Stimulated activated CD8-positive, alpha-beta memory T cell treated with anti-CD3 and anti-CD28 coated beads, Interleukin-4, amount 100 ng/mL, for 1 hour (primary cell): ENCODE measurements at places on chromosomes 6 and 20.

DNA sequence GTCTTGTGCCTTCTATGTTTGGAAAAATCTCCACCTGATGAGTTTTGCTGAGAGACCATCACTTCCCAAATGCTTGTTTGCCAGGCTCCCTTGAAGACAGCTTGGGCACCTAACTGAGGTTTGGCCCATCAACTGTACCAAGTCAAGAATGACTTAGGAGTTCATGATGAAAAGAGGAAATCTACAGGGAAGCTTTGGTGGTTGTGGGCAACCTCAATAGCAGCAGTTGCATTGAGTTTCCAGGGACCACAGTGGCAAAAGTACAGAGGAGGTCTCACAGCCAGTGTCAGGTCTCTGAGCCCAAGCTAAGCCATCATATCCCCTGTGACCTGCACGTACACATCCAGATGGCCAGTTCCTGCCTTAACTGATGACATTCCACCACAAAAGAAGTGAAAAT, 49.7 kb upstream of the PHACTR1 start:
- DNase-seq, result no peak

DNA sequence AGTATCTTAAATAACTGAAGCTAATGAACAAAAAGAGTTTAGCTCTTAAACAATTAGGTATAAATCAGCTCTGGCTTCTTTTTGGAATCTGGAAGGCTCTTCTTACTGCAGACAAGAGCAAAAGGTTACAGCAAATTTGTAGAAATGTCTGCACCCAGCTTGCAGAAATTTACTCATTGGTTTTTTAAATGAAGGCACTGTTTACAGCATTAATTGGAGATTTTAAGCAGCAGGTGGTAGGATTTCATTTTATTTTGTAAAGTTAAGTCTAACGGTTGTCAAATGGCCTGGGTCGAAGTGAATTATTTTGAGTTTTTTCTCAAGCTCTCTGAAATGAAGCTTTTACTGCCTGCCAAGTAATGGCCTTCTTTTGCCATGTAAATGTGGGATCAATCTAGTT, 102.1 kb downstream of the NRSN1 start:
- no peak for DNase-seq

DNA sequence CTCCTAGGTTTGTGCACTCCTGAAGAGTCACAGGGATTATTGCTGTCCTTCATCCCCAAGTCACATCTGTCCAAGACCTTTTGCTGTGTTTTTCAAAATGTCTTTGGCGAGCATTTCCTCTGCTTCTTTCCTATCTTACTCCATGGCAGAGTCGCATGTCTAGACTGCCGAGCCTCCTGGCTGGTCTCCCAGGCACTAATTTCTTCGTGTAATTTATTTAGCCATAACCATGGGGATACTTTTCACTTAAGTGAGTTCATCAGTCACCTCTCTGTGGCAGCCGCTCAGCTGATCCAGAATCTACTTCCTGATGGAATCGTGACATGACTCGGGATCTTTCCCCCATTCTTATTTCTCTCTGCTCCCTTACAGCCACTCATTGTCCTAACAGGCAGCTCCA, 25.8 kb downstream of the ADGRF5 start:
- no peak for DNase-seq

DNA sequence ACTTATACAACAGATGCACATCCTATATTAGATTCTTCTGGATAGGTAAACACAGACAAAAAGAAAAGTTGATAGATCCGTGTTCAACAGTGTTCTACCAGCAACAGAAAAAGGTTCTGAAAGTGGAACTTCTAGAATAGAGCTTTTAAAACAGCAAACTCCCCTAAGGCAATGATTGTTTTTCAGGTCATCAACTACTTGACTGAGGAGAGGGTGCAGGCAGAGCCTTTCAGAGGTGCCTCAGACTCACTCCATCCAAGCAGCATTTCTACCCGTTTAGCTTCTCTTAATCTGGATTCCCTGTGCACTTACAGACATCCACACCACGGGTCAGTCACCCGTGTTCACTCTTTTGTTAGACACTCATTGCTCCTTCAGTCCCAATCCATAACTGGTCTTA, 28.9 kb downstream of the FYN start:
- DNase-seq, result no peak

- no peak for DNase-seq
Observed at GRCh38 chr6:30743099-30744053, 889 bp upstream of the FLOT1 start.

GRCh38 chr6:34819571-34820480, 27.9 kb downstream of the BLTP3A start:
- DNase-seq, result no peak

DNA sequence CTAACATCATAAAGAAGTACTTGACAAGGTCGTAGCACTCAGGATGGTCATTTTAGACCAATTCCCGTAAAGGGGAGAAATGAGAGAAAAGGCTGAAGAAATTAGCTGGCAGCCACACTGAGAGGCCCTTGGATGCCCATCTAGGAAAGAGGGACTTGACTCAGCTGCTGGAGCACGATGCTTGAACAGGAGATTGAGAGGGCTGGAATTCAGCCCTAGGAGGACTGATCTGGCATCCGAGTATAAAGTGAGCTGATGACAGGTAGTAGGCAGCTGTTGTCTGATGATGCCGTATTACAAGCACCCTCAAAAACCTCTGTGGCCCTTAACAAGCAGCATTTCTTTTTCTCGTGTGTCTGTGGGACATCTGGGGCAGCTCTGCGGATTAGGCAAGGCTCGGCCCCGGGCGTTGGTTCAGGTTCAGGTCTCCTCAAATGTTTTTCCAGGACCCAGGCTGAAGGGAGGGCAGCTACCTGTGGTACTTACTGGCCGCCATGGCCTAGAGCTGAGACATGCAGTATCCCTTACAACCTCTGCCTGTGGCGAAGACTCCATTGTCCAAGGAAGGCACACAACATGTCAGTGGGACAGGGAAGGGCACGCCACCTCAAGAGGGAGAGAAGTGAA, 219.6 kb upstream of the SNX9 start:
- no peak for DNase-seq

GRCh38 chr20:34532320-34532719, 16.1 kb downstream of the DYNLRB1 start:
- no peak for DNase-seq

DNA sequence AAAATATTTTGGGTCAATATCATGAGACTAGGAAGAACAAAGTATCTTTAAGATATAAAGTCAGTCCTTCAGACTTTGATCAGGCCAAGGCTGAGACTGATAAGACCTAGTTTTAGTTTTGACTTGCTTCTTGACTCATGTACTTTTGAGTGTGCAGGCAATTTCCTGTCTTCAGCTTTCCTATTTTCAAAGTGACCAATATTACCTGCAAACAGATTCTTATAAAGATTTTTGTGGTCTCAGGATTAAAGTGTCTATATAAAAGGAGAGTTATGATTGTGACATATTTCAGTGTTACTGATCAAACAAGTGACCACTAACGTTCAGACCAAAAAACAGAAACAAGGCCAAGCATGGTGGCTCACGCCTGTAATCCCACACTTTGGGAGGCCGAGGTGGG, 36.0 kb upstream of the AKIRIN2 start:
- DNase-seq, result no peak

- no peak for DNase-seq
Observed at GRCh38 chr6:167146135-167146534, 11.6 kb downstream of the GPR31 start.

DNA sequence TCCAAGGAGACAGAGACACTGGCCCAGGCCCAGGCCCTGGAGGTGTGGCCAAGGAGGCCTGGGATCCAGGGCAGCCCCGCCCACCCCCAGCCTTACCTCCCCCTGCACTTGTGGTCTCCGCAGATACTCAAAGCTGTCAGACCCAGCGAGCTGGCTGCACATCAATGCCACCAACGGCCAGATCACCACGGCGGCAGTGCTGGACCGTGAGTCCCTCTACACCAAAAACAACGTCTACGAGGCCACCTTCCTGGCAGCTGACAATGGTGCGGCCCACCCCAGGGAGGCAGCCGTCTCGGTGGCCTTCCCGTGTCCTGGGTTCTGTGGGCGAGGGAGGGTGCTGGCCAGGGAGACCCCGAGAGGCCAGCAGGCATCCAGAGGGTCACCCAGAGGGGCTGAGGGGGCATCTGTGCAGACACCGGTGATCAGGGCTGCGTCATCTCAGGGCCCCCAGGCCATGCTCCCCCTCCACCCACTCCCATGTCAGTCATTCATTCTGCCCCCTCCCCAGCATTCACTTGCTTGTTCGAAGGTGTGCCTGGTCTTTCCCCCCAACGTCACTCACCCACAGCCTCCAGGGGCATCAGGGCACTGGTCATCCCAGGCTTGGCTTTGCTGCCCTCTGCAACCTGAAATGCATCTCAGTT, 141.3 kb downstream of the TAF4 start:
- DNase-seq, result no peak

- DNase-seq, result no peak
Observed at GRCh38 chr20:40954521-40955165, 74.0 kb upstream of the TOP1 start.

- DNase-seq, result no peak
Observed at GRCh38 chr20:58179083-58179431, 49.4 kb downstream of the ANKRD60 start.

DNA sequence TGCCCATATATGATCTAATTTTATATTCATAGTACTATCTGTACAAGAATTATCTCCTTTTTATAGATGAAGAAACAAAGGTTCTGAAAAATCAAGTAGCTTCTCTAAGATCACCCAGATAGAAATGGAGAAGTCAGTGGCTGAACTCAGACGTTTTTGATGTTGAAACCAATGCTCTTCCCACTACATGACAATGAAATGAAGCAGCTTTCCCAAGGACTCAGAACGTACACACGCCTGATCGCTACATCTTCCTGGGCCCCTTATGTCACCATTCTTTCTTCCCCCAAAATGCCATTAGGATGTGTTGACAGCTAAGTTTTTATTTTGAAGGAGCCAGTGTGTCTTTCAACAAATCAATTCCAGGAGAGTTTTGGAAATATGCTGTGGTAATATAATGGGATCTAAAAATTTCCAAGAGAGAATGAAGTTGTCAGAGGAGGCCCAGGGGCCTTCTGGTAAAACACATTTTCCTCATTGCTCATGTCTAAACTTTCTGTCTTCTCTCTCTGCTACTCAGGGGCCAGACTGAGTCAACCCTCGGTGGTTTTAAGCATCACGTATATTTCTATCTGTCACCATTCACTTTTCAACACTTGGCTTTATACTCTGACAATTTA, 98.1 kb upstream of the COL21A1 start:
- no peak for DNase-seq

GRCh38 chr6:42257063-42257462, 39.4 kb upstream of the MRPS10 start:
- no peak for DNase-seq

DNA sequence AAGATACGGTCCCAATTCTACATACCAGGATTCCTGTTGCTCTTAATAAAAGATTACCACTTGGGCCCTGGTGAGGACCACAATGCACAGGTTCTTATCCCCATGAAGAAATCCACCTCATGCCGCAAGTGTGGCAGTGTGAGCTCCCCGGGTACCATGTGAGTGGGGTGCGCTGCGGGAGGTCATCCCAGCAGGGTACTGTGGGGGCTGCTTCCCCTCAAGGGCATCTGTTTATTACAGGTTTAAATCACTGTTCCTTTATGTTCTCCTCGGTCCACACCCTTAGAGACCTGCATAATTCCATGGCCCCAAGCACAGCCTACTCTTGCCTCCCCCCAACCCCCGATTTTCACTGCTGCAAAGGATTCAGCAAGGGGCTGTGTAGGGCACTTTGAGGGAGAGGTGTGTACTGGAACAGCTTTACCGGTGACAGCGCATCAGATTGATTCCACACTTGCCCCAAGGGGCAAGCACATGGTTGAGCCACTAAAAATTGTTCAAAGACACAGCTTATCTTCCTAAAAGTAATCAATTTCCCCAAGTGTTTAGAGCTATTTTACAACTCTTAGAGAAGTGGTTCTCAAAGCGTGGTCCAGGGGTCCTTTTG, 6.2 kb downstream of the DIDO1 start:
- DNase-seq, result no peak

- DNase-seq, result peak; percentile 36
Observed at GRCh38 chr6:26123947-26124780, 36.9 kb downstream of the HFE start.

- no peak for DNase-seq
Observed at GRCh38 chr6:10719964-10720264, 3.0 kb upstream of the TMEM14C start.

- no peak for DNase-seq
Observed at GRCh38 chr6:20870493-20870892, 336.2 kb downstream of the CDKAL1 start.

GRCh38 chr20:18252597-18253451, 35.5 kb upstream of the ZNF133 start:
- DNase-seq, result no peak

- DNase-seq, result no peak
Observed at GRCh38 chr6:34053721-34054120, 92.2 kb downstream of the GRM4 start.

DNA sequence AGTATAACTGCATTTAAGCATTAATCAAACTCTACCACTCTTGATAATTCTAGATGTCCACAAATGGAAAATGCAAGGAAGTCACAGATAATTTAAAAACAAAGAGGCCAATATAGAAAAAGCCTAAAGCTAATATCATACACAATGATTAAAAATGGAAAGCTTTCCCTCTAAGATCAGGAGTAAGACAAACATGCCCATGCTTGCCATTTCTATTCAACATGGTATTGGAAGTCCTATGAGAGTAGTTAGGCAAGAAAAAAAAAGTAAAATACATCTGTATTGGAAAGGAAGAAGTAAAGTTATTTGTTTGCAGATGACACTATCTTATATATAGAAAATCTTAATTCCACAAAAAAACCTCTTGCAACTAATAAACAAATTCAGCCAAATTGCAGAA, 164.6 kb upstream of the FERMT1 start:
- no peak for DNase-seq

GRCh38 chr6:158611541-158612370, 32.8 kb downstream of the DYNLT1 start:
- no peak for DNase-seq

DNA sequence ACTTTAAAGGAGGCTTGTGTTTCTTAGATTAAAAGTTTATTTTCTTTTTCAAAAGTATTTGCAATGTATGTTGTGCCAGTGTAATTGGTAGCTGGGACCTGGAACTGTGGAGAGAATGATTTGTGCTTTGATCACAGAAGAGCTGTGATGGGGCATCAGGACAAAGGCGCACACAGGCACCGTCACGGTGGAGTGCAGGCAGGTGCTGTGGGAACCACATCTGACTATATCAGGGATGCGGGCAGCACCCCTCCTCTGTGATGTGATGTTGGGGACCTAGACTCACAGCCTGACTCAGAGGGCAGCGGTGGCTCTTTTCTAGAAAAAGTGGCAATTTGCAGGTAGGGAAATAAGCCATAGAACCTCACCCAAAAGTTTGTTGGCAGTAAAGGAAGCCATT, 34.5 kb downstream of the SYTL3 start:
- DNase-seq, result no peak

GRCh38 chr6:106974336-106974998, at the start of gene CD24:
TSS of gene CD24 (minus strand) at chr6:106974729. CDS start at chr6:106974646, 83 bp downstream.
- no peak for DNase-seq

- DNase-seq, result no peak
Observed at GRCh38 chr6:73610444-73611275, 43.1 kb downstream of the SLC17A5 start.

- no peak for DNase-seq
Observed at GRCh38 chr6:158849899-158850806, 31.0 kb upstream of the EZR start.
